ENCODE measurements at places on chromosomes 12 and 14.

DNA sequence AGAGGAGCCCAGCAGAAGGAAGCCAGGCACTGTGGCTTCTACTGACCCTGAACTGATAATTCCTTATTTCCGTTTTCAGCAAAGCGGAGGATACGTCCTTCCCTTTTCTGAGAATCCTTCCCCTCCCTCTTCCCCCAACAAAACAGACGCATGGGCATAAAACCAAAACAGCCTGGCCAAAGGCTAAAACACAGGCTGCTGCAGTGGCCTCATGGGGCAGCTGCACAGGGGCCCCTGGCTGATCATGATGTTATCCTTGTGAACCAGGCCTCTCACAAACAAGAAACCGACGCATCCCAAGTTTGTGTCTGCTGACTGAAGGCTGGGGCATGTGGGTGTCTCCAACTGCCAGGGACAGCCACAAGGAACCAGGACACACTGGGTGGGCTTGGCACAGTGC lies 23.4 kb upstream of the STON2 start:
- no peak for DNase-seq

- no peak for DNase-seq
These were observed 783 bp upstream of the TUBA1B start for GRCh38 chr12:49131894-49132461.

DNA sequence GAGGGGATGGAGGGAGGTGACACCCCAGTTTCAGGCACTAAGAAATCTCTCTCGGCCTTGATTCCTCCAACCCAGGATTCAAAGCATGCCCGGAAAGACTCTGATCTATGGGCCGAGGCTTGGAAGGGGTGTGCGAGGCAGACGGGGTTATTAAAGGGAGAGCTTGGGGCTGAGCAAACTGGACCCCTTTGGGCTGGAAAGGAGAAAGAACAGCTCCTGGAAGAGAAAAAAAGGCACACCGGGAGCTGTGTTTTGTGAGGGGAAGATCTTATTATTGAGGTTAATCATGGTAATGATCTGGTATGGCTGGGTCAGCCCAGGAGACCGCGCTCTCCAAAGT lies 5.7 kb upstream of the HOXC4 start:
- DNase-seq: no peak

GRCh38 chr12:49946086-49946485 lies 4.5 kb upstream of the AQP2 start:
- DNase-seq: no peak
